ENCODE measurements at places on chromosomes 6 and 20.

DNA sequence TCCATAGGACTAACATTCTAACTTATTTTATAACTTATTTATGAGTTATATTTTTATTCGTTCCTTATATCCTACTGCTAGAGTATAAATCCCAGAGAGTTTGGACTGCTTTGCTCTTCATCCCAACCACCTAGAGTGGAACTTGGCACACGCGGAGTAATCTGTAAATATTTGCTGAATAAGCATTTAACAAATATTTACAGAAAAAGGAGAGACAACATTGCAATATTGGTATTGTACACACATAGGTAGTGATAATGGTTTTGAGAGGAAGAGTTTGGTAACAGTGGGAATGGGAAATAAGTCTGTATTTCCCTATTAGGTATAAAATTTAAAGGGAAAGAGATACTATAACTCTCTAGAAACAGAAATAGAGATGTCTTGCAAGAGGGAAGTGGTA, 634.8 kb upstream of the CITED2 start:
- no peak for DNase-seq

DNA sequence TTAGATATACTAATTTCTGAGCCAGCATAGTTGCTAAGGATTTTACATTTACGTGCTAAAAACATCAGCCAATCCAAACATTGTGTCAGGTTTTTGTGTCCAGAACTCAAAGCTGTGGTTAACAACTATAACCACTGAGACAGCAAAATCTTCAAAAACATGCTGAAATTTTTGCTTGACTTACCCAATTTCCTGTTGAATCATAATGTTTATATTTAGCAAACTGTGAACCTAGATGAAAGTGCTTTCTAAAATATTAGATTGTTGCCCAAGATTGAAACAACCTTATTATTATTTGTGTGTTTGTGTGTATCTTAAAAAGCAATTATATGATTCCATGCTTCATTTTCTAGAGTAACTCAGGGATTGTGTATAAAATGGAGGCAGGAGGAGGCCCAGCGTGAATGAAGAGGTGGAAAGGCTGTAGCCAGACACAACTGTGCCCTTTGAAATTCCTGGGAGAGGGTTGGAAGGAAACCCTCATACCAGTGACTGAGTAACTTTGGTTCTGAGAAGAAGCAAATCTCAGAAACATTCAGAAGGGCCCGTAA, 48.0 kb downstream of the ARMC2 start:
- peak; percentile 66 for DNase-seq

- no peak for DNase-seq
Measured at GRCh38 chr6:83309344-83309743, 116.2 kb downstream of the RWDD2A start.

DNA sequence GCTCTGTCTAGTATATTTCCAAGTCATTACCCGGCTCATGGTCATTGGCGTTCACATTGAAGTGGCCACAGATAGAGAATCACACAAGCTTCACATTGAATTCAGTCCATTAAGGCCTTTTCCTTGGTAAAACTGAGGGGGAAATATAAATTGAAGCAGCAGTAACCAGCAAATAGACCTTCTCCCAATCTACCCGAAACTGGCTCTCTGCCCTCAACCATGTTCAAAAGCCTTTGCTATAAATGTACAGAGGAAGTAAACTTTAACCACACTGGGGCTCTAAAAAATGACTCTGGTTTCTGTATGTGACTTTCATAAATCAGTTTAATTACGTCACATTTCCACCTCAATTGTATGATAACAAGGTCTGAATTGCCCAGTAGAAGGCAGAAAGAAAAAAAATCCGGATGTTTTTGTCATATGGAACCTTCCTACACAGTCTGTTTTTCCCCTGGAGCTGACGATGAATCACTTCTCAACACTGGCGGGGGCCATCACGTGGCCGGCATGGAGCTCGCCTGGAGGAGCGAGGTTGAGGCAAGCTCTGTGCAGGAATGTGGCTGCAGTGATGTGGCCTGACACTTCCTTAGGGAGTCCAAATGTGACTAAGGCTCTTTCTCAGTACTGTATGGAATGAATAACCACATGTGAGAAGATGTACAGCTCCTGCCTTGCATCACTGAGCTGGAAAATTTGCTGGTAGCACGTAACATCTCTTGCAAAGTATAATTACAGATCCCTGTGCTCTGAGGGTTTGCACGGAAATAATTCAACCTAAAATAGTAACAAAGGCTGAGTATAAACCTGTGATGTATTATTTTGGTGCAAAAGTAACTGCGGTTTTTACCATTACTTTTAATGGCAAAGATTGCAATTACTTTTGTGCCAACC, 58.6 kb upstream of the SNX9 start:
- DNase-seq = peak; percentile 84

DNA sequence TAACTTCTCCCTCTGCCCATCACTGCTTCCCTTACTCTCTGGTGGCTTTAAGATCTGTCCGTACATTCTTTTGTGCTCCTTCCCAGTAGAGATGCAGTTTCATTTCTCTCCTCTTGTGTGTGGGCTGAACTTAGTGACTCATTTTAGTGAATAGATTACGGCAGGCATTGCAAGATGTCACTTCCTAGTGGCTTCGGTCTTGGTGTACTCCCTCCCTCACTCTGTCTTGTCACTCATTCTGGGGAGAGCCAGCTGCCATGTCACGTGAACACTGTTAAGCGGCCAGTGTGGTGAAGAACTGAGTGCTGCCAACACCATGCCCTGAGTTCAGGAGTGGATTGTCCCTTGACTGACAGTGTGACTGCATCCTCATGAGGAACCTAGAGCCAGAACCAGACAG, 115.9 kb downstream of the OTOR start:
- DNase-seq = no peak

DNA sequence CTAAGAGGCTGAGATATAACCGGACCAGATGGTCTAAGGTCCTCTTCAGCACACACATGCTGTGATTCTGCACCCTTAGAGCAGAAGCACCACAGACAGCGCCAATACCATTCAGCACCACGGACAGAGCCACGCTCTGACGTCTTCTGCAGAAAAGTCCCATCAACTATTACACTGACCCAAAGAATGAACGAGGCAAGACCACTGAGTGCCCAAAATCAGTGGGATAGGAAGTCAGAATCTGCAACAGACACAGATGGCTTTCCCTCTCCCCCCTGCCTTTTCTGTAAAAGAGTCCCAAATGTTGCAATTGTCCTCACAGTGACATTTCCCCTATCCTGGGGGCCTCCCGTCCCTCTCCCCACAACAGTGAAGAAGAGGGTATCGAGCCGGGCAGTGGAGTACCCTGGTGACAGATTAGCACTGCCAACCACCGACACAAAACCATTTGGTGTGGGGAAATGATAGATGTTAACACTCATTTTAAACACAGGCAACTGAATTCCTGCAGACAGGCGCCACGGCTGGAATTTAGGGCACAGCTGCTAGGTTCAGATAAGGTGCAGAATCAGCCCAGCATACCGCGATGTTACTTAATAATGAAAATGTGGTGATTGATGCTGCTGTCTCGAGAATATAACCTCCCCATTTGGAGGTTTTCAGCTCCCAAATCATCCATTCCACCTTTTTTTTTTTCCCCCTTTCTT, 66.6 kb upstream of the CTNNBL1 start:
- DNase-seq = no peak

- DNase-seq = no peak
Measured at GRCh38 chr6:7126754-7127153, 19.0 kb downstream of the RREB1 start.

- DNase-seq = no peak
Measured at GRCh38 chr20:61881416-61881815, 184.3 kb downstream of the TAF4 start.

- no peak for DNase-seq
Measured at GRCh38 chr6:40185486-40185885, 251.2 kb upstream of the MOCS1 start.

All from CD4-positive, alpha-beta T cell treated with Interleukin-15 for 4 hours (primary cell).